Fibroblast of pulmonary artery (primary cell): ENCODE measurements at places on chromosomes 6 and 20.

DNA sequence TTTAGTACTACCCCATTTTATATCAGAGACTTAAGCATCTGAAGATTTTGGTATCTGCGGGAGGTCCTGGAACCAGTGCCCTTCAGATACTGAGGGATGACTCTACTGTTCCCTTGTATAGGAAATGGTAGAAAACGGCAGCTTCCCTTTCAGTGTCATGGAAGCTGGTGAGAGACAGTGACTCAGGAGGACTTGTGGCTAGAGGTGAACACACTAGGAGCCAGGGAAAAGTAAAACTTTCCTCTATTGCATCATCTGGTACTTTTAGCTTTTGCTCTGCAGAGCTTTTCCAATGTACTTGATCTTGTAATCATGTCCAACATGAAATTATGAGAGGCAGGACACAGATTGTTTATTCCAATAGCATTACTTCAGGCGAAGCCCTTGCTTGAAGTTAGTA lies 45.0 kb downstream of the RNF144B start:
- DNase-seq = peak; percentile 33

- peak; percentile 10 for DNase-seq
These were observed 64.7 kb downstream of the AK9 start for GRCh38 chr6:109626311-109626710.

GRCh38 chr20:53735536-53736050 lies 142.0 kb upstream of the ZNF217 start:
- peak; percentile 94 for DNase-seq

DNA sequence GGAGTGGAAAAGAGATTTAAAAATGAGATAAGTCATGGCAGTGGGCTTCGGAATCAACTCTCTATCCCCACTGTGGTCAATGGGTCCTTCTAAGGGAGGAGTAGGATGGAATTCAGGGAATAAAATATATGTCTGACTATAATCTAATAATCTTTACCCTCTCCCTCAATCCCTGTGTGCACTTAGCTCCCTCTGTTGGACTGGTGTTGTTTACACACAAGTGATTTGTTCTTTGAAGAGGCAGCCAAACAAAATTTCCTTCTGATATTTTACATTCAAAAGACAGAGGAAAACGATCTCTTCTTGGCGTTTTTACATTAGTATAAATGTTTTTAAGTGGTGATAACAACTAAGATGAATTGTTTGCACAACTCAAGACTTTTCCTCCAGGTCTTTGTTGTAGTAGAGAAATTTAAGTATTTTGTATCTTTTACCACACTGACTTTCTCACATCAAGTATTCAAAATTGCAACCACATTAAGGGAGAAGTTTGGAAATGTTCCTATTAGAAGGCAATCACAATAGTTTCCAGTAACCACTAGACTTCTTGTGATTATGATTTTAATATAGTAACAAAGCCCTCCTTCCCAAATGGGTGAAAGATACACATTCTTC lies 317.8 kb downstream of the CENPW start:
- DNase-seq = peak; percentile 70

DNA sequence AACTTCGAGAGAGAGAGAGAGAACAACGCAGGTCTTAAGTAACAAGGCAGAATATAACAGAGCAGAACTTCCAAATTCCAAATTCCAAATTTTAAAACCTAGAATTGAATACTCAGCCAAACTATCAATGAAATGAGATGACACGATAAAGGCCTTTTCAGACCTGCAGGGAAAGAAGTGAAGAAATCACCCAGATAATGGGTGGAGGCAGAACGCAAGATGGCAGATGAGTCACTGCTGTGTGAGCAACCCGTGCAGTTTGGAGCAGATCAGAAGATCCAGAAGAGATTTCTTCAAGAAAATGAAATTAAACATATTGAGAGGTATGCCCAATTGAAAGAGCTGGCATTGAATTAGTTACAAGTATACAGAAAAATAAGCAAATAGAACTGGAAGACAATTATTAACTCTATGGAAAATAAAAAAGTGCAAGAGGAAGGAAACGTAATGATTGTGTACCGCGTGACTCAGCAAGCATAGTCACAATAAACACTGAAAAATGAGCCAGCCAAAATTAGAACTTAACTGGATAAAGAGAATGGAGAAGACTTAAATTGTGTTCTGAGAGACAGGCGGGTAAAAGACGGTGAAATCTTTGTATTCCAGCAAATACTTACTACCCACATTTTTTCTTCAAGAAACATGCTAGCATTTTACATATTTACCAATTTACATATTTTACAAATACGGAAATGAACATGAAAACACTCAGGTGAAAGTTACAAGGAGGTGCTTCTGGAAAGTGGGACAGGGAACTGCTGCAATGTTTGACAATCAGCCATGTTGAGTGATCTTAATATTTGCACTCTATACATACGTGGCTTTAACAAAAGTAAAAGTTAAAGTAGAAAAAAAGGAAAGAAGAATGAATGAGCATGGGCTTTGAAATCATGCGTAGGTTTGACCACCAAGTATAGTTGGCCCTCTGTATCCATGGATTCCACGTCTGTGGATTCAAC lies 87.9 kb upstream of the CDYL start:
- DNase-seq = peak; percentile 84

DNA sequence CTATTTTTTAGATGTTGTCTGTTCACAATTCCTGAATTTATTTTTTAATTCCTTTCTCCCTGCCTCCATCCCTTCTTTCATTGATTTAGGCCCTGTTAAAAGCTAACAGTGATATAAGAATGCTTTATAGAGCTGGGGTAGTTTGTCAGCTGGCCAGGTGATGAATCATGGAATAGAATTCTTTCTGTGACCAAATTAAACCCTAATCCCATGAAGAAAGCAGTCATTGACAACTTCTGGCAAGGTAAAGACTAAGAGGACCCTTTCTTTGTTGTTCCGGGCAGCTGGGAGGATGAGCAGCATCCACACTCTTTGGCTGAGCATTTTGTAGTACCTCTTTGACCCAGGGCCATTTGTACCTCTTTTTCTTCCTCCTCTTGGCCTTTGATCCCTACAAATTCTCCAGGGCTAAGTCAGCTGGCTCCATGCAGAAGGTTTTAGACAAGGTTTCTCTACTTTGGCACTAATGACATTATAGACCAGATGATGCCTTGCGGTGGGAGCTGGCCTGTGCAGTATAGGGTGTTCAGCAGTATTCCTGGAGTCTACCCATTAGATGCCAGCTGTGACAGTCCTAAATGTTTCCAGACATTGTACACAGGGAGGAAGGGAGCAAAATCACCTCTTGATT lies 102.9 kb downstream of the SLX4IP start:
- peak; percentile 53 for DNase-seq

DNA sequence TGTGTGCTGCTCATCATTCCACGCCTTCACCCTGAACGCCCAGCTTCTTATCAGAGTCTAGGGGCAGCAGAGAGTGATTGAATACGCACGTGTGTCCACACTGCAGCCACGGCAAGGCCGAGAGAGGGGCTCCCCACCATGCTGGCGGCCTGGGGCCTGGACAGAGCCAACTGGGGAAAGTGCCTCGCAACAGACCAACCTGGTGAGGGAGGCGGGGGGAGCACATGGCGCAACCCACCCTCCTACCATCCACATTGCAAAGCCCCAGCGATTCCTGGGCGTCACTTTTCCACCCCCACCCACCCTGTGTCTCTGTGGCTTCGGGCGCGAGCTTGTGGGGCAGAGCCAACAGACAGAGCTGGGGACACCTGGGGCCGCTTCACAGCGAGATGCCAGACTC lies 66.4 kb upstream of the DUSP22 start:
- no peak for DNase-seq

- DNase-seq = no peak
These were observed 802.3 kb downstream of the MAFB start for GRCh38 chr20:39886650-39887190.

DNA sequence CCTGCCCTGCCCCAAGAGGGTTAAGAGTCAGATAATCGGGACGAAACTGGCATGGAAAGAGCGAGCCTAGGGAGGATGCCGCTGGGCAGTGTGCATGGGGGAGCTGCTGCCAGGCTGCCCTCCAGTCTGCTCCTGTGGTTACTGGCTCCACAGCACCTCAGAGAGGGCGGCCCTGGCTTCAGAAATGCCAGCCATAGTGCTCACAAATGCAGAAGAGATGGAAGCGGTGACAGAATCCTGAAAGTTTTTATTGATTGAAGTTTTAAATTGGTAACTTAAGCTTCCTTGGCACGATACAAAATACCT lies 57.9 kb downstream of the VAPB start:
- no peak for DNase-seq

GRCh38 chr6:24708612-24709011 lies 10.3 kb downstream of the C6orf62 start:
- no peak for DNase-seq

DNA sequence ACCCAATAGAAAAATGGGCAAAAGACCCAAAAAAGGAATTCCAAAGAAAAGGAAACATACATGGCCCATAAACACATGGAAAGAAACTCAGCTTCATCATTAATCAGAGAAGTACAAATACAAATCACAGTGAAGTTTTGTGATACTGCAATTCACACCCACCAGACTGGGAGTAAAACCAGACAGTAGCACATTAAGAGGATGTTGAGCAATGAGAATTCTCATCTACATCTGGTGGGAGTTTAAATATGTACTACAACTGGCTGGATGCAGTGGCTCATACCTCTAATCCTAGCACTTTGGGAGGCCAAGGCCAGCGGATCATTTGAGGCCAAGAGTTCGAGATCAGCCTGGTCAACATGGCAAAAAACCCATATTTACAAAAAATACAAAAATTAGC lies 125.7 kb upstream of the PHACTR1 start:
- peak; percentile 34 for DNase-seq

GRCh38 chr6:5399391-5399790 lies 138.1 kb downstream of the FARS2 start:
- no peak for DNase-seq

- no peak for DNase-seq
These were observed 139.8 kb downstream of the ZDHHC14 start for GRCh38 chr6:157520596-157521361.

DNA sequence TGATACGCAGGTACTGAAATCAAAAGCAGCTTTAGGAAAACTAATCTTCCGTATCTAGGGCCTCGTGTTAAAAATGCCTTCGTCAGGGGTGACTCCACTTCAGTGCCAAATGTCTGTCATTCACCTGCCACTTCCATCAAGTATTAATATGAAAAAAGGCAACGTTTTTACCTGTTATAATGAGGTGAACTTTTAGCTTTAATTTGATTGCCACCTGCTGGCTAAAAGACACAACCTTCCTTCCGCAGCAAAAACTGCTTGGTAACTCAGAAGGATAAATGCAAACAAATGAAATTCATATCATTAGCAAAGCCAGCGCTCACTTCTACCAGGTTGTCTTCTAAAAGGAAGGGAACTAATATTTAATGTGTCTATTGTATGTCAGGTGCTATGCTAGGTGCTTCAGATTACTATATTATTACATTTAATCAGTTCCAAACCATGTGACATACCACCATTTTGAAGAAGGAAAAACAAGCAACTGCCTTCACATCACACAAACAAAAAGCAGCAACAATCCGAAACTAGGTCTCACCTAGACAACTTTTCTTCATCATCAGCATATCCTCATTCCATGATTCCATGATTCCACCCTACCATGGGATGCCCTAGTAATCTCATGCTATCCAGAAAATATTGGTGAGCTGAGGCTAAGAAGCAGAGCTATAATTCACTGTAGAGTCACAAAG lies 20.6 kb upstream of the ARHGAP18 start:
- peak; percentile 57 for DNase-seq

DNA sequence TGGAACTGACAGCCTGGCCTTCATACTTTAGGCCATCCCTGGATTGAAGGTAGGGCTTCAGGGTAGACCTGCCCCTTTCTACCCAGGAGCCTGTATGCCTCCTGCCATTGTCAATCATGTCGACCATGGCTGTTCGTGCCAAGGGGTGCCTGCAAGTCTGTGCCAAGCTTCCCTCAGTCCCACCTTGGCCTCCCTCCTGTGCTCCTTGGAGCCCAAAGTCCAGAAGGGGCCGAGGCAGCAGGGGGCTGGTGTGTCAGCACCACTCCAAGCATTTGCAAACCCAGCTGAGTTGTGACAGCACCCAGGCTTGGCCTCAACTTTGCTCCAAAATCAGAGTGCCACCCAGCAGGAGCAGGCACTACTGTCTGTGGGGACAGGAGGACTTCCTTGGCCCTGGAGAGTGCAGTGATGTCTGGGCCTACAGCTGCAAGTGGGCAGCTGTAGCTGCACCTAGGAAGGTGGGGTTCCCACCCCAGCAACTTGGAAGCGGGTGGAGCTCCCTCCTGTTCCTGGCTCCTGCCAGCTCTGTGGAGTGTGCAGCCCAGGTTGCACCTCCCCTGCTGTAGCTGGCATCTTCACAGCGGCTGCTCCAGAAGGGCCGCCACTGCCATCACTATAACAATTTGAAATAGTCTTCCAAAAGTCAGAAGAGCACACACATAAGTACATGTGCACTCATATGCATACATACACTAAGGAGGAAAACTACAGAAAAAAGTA lies 1719.3 kb downstream of the HACE1 start:
- no peak for DNase-seq

- DNase-seq = peak; percentile 59
These were observed 67.2 kb upstream of the SMLR1 start for GRCh38 chr6:130760006-130760405.

DNA sequence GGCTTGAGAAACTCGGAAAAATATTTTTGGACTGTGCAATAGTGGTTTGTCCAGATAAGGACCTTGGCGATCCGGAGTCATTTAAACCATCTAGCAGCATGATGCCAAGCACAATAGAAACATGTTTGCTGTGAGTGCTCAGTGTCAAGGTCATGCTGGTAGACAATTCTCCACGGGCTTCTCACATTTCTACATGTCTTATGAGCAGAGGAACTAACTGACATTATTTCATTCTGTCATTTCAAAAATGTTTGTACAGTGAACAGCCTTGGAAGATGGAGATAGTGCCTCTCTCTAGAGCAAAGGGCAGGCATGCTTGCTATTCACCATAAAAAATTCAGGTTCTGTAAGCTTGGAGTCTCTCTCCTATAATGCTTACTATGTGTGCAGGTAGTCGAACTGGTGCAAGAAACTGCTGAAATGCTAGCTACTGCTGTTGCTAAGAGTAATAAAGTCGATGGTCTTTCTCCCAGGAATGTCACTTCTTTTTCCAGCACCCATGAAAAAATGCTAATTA lies 25.4 kb upstream of the CCN2 start:
- peak; percentile 90 for DNase-seq

DNA sequence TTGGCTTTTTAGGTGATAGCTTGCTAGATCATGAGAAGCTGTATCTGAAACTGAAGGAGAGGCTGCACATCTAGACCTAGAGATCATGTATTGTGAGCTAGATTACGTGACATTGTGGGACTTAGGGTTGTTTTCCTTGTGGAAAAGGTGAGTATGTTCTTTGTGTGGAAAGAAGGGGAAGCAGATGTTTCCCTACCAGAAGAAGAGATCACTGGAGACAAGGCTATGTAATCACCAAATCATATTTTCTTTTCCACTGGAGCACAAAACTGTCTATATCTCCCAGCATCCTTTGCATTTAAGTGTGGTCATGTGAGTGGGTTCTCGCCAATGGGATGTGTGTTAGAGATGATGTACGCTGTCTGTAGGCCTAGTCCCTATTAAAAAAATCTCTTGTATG lies 7.0 kb upstream of the EPB41L2 start:
- no peak for DNase-seq

GRCh38 chr6:56381801-56382251 lies 134.4 kb upstream of the COL21A1 start:
- no peak for DNase-seq
